ENCODE measurements at places on chromosomes 1 and 21.

DNA sequence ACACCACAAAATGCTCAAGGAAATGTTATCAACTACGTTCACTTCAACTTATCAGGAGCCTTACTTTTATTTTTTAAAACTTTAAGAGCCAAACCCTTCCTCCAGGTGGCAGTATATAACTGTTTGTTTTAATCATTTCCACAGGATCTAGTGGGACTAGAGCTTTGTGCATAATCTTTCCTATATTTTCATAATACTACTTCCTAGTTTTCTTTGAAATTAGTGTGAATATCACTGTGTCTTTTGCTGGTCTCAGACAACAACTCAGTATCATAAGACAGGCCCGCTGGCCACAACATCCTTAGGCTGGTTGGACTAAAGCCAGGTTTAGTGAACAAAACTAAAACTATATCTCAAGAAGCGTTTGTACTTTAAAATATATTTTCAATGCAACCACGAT is 145.5 kb downstream of the TIAM1 start:
- DNase-seq, result peak; percentile 49

DNA sequence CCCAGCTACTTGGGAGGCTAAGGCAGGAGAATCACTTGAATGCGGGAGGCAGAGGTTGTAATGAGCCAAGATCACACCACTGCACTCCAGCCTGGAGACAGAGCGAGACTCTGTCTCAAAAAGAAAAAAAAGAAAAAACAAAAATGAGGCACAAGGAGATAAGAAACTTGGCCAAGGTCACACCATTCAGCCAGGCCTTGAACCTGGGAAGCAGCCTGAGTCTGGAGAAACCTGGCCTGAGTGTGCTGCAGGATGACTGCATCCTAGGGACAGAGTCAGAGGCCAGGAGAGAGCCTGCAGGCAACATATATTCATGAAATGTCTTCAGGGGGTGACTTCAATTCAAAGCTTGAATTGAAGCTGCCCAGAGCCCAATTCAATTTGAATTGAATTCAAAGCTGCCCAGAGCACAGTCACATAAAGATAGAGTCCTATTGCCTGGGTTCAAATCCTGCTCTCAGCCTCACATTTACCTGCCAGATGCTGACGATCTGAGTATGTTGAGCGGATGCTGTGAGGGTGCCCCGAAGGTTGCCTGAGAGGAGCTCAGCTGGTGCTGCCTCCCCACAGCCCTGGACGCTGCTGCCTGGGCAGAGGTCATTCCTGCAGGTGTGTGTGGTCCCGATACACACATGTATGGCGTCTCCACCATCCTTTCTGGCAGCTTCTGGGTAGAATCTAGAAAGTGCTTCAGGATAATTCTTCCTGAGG is 307.7 kb downstream of the AJAP1 start:
- no peak for DNase-seq

DNA sequence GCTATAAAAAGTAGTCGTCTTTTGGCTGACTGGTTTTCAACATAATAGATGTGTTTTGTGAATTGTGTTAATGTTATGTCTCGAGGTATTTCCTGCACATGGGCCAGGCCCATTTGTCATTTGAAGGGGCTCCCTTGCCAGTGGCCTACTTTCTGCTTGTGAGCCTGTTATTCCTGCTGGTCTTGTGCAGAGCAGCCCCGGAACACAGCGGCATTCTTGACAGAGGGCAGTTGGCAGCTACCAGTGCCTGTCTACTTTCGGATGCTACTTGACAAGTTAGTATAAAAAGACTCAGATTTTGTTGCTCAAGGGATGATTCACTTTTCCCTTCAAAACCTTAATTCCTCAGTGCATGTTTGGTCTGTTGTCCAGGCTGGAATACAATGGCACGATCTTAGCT is 28.5 kb downstream of the PGM1 start:
- no peak for DNase-seq

DNA sequence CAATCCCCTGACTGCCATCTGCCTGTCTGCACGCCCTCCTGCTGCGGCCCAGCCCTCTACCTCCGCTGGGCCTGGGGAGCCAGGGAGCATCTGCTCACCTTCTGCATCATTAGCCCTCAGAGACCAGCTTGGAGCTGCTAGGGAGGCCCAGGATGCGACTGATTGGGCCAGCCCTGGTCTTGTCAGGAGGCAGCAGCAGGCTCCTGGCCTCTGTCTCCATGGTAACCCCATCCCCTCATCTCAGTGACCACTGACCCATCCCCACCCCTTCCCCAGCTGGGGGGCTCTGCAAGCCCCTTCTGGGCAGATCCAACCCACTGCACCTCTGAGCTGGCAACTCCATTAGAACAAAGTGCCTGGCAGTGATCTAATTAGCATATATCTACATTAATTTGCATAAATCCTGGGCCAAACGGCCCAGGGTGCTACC is 37.7 kb downstream of the NKAIN1 start:
- no peak for DNase-seq

DNA sequence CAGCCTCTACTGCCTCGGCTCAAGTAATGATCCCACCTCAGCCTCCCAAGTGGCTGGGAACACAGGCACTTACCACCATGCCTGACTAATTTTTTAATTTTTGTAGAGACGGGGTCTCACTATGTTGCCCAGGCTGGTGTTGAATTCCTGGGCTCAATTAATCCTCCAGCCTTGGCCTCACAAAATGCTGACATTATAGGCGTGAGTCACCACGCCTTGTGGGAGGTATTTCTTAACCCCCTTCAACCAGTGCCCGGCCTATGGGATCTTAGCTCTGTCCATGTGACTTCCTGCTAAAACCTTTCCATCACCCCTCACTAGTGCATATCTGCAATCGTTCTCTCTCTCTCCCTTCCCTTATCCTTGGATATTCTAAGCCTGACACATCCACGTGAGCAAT is 86.4 kb downstream of the FOXD2 start:
- no peak for DNase-seq

- DNase-seq, result no peak
Measured at GRCh38 chr1:113048064-113048463, 24.9 kb upstream of the LRIG2 start.

GRCh38 chr1:37315371-37315846 is 159.0 kb upstream of the ZC3H12A start:
- no peak for DNase-seq

- peak; percentile 75 for DNase-seq
Measured at GRCh38 chr1:150259758-150260669, 2.4 kb downstream of the CA14 start.

- DNase-seq, result no peak
Measured at GRCh38 chr1:44113095-44113609, 5.5 kb upstream of the KLF17 start.

DNA sequence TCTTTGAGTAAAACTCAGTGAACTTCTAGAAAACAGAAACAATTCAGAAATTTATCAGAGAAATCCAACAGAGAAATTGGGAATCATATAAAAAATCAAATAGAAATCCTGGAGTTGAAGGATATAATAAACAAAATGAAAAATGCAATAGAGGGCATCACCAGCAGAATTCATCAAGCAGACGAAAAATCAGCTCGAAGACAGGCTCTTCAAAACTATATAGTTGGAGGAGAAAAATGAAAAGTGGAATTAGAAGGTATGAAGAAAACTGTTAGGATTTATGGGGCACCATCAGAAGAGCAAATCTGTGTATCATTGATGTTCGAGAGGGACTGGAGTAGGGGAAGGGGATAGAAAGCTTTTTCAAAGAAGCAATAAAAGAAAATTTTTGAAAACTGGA is 121.5 kb upstream of the GPR52 start:
- DNase-seq, result no peak

DNA sequence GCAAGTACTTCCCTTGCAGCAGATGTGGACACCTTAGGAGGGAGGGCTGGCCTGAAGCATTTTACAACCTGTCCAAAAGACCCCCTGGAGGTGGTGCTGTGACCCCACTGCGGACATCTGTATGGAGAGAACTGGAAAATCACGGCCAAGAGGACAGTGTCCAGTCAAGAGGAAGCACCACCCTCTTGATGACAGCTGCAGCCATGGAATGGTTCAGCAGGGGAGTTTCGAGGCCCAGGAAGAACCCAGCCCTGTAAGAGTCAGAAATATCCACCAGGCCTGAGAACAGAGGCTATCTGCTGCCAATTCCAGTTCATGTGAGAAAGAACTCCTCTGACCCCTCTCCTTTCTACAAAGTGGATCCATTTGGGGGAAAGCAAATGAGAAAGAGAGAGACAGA is 126.8 kb downstream of the PLXNA2 start:
- DNase-seq, result no peak

DNA sequence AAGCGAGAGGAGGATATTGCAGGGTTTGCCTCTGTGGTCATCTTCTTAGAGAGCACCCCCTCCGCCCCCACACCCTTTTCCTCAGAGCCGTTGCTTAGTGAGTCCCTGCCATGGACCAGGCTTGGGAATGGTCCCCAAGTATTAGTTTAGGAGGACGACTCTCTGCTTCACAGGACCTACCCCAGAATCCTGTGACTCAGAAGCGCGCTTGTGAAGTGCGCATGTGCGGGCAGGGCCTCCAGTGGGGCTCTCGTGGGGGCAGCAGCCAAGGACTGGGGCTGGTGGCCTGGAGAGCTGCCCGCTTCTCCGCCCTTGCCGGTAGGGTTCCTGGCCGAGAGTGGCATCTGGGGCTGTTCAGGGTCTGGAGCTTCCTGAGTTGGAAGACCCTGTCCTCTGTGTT is 37.3 kb upstream of the HMGN1 start:
- no peak for DNase-seq

- no peak for DNase-seq
Measured at GRCh38 chr1:222286011-222286410, 261.9 kb downstream of the HHIPL2 start.

DNA sequence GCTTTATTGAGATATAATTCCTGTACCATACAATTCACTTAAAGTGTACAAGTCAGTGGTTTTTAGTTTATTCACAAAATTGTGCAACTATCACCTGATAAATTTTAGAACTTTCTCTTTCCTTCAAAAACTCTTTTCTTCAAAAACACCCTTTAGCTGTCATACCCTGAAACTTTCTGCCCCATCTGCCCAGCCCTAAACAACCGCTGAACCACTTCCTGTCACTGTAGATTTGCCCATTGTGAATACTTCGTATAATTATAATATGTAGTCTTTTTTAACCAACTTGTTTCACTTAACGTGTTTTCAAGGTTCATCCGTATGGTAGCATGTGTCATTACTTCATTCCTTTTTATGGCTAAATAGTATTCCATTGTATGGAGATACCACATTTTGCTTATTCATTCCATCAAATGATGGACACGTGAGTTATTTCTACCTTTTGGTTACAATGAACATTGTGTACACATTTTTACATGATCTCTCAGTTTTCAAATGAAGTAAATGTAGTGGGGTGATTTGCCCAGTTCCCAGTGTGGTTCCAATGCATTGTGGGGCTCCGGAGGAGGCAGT is 37.9 kb downstream of the WNT4 start:
- DNase-seq, result no peak

- no peak for DNase-seq
Measured at GRCh38 chr21:34333121-34333739, 30.6 kb upstream of the KCNE2 start.

DNA sequence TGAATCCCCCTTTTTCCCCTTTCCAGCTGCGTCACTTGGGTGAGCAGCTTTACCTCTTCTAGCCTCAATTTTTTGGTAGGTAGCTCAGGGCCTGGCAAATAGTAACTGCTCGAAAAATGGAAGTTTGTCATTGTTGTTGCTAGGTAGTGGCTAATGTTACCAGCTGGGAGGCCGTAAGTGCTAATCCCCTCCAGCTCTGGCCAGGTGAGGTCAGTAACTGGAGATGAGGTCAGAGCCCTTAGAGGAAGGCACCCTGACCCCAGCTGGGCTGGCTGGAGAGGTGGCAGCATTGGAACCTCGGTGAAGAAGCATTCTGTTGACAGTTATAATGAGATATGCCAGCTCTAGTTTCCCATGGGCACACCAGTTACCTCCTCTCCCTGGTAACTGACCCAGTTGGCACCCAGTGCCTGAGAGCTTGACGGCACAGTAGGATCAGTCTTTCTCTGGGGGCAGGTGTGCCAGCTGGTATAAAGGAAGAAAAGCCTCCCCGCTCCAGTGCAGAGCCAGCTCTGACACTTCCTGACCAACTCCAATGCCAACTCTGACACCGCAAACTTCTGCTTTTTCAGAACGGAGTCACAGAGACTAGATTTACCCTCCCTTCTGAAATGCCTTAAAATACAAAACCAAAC is 35.0 kb upstream of the SLC2A1 start:
- no peak for DNase-seq
